Activated naive CD8-positive, alpha-beta T cell treated with anti-CD3 and anti-CD28 coated beads, Interleukin-2, amount 50 U/mL, for 16 hours (primary cell): ENCODE measurements at places on chromosomes 13 and 19.

DNA sequence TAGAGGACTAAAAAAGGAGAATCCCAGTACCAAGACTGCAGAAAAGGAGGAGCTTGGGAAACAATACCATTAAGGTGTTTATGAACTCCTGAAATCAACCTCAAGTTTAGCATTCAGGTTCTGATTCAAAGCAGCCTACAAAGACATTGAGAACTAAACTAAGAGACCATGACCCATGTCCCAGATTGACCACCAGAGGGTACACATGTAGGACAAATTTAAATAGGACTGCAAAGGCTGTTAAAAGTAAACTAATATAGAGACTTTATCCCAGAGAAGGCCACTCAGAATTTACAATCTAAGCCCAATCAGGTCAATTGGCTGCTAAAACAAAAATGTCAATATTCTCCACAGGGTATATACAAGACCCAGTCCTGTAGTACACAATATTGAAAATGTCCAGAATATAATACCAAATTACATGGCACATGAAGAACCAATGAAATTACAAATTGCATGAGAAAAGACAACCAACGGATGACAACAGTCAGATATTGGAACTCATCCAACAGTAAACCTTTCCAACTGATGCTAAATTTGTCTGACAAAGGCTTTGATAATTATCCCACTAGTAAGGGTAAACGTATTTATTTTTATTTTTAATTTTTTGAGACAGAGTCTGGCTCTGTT lies 682.4 kb downstream of the UQCRFS1 start:
- no peak for DNase-seq

DNA sequence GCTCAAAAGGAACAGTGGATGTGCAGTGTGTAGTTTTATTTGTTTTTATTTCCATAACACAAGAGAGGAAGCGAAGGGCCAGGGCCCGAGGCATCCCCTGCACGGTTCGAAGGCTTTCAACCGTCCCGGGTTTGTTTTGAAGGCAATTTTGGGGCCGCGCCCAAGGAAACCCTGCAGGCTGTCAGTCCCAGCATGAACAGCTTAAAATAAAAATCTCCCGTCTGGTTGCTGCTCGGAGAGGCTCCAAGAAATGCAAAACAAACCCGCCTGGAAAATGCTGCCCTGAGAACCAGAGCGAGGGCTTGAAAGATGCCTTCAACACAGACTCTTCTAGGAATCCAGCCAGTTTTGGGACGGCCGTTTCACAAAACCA lies 16.0 kb downstream of the LSM4 start:
- DNase-seq: no peak

DNA sequence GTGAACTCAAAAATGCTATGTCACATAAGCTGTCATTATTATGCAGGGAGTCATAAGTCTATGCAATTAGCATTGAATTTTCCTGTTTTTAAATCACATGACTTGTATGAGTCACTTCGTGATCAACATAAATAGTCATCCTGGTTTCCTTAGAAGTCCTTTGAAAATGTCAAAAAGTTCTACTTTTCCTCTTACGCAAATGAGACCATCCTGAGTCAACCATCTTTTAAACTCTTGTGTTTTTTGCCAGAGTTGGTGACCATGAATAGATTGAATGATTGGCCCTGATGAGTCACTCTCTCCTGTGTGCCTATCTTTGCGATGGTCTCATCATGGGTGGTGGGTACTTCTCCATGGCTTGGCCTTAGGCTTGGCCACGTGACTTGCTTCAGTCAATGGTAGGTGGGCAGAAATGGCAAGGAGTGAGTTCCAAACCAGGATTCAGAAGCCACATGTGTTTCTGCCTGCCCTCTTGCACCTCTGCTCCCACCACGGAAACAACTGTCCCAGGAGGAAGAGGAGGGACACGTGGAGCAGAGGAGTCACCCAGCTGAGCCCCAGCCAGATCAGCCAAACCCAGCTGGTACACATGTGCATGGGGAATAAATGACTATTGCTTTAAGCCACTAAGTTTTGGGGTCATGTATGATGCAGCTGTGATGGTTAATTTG lies 123.5 kb upstream of the CACNA1A start:
- no peak for DNase-seq

DNA sequence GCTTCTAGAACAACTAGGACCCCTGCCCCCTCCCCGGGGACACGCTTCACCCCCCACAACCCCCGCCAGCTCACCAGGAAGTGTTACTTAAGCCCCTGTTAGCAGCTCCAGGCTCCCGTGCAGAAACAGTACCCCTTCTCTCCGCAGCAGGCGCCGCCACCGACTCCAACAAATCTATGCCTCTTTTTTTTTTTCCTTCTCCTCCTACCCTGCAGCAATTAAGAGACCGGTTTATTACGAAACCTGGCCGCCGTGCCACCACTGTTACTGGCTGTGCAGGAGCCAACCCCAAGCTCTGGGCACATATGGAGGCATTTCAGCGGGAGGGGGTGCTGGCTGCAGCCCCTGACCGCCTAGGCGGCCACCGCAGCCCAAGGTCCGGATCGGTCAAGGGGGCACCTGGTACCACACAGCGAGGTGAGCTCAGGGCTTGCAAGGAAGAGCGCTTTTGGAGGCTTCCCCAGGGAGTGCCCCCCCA lies 2.4 kb downstream of the GADD45B start:
- no peak for DNase-seq

GRCh38 chr19:54608792-54609191 lies 15.4 kb downstream of the LILRA1 start:
- DNase-seq: no peak

- no peak for DNase-seq
Measured at GRCh38 chr13:59458908-59459579, 704.7 kb downstream of the DIAPH3 start.

- no peak for DNase-seq
Measured at GRCh38 chr13:44052780-44053184, 173.1 kb downstream of the LACC1 start.

DNA sequence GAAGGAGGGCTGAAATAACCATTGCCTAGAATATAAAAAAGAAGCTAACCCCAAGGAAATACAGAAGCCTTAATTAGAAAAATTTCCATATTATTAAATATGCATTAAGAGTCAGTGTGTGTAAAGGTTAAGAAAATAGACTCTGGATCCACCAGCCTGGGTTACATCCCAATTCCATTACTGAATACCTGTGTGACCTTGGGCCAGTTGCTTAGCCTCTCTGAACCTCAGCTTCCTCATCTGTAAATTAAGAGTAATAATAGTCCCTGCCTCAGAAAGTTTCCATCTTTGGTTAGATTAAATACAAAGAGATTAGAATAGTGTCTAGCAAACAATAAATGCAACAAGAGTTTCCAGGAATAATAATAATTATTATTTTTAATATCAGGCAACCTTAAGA lies 54.5 kb downstream of the ATP7B start:
- DNase-seq: no peak

- DNase-seq: no peak
Measured at GRCh38 chr19:12778017-12778904, 2.9 kb upstream of the HOOK2 start.

DNA sequence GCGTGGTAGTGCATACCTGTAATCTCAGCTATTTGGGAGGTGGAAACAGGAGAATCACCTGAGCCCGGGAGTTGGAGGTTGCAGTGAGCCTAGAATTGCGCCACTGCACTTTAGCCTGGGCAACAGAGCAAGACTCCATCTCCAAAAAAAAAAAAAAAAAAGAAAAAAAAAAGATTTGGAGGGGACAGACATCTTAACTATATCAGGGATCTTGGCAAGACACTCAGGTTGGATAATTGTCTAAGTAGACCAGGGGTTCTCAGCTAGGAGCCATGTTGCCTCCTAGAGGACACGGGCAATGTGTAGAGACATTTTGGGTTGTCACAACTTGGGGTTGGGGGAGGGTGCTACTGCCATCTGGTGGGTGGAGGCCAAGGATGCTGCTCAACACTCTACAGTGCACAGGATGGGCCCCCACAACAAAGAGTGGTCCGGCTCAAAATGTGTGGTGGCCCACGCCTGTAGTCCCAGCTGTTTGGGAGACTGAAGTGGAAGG lies 1.9 kb upstream of the ZNF580 start:
- DNase-seq: no peak

DNA sequence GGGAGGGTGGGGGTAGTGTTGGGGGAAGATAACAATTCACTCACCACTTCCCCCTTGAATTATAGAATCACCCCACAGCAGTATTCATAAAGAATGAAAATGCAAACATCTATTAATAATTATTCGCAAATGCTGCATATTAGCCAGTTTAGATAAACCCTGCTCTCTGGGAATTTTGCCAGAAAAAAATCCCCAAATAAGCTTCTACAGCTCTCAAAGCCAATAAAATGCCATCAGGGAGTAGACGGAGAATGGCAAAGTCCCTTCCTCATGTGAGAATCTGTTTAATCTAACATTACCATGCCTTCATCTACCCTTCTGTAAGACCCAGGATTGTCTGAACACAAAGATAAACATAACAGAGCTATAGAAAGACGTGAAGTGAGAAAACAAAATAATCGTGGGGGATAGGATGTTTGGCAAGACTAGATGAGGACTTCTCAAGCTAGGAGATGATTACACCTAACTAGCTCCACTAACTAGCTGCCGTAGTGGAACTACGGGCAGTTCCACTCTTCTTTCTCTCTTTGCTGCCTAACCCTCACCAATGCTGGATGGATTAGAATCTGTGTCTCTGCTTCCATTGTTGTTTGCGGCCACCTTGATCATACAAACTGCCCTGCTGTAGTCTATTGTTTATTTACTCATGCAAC lies 32.4 kb upstream of the CACNA1A start:
- no peak for DNase-seq

- DNase-seq: no peak
Measured at GRCh38 chr13:114079601-114080536, 52.6 kb downstream of the RASA3 start.

DNA sequence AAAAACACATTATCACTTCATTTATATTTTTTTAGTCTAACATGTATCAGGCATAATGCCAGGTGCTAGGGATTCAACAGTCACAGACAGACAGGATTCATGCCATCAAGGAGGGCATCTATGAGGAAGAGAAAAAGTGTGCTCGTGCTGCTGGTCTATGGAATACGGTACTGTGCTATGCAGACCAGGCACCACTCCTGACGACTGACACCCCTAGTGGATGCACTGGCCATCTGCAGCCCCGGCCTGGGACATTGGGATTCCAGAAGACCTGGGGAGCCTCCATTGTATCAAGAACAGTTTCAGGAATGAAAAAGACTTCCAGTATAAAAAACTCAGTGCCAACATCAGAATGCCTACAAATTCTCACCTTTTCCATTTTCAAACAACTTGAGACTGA lies 94.0 kb downstream of the KLF12 start:
- no peak for DNase-seq

DNA sequence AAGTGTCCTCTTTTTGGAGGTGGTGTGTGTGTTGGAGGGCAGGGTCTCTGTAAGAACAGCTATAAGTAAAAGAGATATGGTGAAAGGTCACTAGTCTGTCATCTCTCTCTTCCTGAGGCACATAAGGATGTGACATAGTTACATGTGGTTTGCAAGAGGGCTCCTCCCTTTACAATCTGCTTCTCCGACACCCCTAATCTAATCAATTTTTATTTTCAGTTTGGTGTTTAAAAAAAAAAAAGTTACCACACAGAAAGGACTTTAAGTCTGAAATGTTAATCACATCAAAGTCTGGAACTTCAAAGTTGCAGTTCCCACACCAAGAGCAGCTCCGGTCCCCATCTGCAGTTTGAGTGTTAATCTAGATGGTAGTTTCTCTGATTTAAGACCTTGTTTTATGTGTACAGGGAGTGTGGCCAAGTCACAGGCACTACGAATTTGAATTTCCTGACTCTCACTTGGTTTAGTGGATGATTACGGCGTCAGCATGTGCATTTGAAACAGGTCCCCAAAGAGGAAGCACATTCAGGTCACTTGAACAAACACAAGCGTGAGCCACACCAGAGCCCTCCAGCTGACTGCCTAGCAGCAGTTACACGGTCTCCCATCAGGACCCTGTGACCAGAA lies 53.1 kb downstream of the FOXO1 start:
- no peak for DNase-seq

DNA sequence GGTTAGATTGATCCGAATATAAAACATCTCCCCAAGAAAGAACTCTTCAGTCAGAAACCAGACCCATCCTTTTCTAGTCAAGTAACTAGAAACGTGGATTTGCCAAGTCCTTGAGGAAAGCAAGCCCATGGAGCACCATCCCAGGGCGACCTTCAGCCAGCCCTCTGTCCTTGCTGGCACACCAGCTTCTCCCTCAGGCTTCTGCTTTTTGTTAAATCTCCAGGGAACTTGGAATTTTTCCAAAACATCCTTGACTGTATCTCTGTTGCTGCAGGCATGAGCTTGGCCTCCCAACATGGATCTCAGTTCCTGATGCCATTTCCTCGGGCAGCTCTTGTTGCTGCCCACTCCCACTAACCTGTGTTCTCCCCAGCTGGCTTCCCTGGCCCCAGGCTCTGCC lies 27.1 kb upstream of the C1QTNF9 start:
- DNase-seq: no peak

- no peak for DNase-seq
Measured at GRCh38 chr13:95896301-95896700, 156.9 kb downstream of the UGGT2 start.

DNA sequence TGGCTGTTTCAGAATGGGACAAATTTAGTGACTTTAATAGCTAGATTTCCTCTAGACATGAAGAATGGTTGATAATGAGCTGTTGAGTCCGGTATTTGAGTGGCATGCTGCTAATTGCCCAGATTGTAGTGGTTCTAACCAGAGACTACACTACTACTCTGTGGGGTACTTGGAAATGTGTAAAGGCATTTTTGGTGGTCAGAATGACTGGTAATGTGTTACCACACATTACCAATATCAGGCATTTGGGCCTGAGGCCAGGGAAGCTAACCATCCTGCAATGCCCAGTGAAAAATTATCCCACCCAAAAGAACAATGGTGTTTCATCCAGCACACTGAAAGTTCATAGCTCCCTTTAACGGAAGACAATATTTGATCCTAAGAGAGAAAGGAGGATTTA lies 17.5 kb upstream of the N4BP2L1 start:
- DNase-seq: no peak

GRCh38 chr13:79237981-79238380 lies 168.1 kb downstream of the RBM26 start:
- DNase-seq: no peak

DNA sequence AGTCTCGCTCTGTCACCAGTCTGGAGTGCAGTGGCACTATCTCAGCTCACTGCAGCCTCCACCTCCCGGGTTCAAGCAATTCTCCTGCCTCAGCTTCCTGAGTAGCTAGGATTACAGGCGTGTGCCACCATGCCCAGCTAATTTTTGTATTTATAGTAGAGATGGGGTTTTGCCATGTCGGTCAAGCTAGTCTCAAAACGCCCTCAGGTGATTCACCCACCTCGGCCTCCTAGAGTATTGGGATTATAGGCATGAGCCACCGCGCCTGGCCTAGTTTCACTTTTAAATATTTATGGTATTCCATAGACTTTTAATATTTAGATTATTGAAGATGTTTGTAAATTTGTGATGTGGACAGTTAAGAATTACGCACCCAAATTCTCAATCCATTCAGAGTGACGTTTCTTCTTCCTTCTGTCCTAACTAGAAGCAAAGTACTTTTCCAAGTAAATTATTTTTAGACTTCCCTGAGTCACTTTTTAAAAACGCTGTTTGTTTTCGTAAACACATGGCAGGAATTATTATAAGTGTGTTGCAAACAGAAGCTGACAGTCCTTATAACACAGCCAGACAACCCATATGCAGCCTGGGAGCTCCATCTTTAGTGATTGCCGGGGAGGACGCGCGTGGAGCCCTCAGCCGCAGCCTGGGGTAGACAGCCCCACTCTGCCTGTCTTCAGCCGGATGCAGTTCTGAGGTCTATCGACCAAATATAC lies 131.7 kb downstream of the ATP11A start:
- DNase-seq: no peak

GRCh38 chr19:35689836-35690235 lies 14.5 kb upstream of the ZBTB32 start:
- no peak for DNase-seq

GRCh38 chr13:46675016-46675415 lies 121.9 kb downstream of the ESD start:
- no peak for DNase-seq
